ENCODE measurements at places on chromosomes 5 and 9.

DNA sequence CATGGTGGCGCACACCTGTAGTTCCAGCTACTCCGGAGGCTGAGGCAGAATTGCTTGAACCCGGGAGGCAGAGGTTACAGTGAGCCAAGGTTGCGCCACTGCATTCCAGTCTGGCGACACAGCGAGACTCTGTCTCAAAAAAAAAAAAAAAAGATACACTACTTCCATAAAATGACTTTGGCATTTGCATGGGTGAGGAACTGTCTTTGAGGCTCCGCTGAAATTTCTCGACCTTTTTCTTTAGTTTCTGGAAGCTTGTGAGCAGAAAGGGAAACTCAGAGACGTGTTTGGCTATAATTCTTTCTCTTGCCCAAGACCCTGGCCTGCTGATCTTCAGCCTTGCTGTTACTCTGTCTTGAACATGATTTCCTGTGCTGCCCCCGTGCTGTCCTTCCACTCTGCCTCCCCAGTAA, 37.3 kb downstream of the SPIN1 start:
- DNase-seq = no peak

GRCh38 chr9:89177012-89177943, 1.3 kb downstream of the SHC3 start:
- peak; percentile 25 for DNase-seq

DNA sequence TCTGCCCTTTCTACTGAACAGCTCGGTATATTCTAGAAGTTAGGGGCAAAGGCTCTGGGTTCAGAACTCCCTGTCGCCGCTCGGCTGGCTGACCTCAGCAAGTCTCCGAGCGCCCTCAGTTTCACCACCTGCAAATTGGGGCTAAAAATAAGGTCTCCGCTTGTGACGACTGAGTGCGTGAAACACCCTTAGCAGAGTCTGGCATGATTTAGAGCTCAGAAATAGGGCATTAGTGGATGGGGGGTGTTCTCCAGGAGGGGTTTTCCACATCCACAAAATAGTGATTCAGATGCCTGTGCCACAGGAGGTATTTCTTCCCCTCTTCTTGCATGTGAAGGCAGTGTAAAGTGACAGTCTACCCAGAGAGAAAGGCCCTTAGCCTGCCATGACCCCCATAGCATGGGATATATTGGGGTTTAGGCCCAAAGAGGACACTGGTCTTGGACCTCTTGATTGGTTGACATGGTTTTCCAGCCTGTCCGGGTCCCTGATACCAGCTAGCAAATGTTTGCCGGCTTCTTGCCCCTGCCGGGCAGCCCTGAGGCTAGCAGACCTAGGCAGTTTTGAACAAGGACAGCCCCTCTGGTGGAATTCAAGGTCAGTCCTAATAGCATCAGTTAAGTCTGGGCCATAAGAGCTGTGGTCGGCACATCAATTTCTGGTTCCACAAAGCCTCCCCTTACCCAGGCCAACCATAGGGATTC, 1.4 kb downstream of the ERGIC1 start:
- no peak for DNase-seq

- DNase-seq = no peak
Observed at GRCh38 chr9:70159630-70160029, 99.1 kb upstream of the SMC5 start.

Data from NCI-H1694 treated with DMSO at 0.1 percent for 48 hours (cell line).